Brain microvascular endothelial cell (primary cell): ENCODE measurements at places on chromosomes 12 and 14.

- DNase-seq = no peak
Measured at GRCh38 chr14:68283378-68284123, 464.0 kb downstream of the RAD51B start.

GRCh38 chr14:24613241-24613640, 3.8 kb upstream of the GZMH start:
- DNase-seq = no peak

- DNase-seq = no peak
Measured at GRCh38 chr14:98077176-98077575, 1194.8 kb downstream of the BCL11B start.

- DNase-seq = peak; percentile 8
Measured at GRCh38 chr14:91140672-91141071, 26.8 kb downstream of the DGLUCY start.

GRCh38 chr12:43271659-43272058, 280.3 kb downstream of the ADAMTS20 start:
- no peak for DNase-seq

DNA sequence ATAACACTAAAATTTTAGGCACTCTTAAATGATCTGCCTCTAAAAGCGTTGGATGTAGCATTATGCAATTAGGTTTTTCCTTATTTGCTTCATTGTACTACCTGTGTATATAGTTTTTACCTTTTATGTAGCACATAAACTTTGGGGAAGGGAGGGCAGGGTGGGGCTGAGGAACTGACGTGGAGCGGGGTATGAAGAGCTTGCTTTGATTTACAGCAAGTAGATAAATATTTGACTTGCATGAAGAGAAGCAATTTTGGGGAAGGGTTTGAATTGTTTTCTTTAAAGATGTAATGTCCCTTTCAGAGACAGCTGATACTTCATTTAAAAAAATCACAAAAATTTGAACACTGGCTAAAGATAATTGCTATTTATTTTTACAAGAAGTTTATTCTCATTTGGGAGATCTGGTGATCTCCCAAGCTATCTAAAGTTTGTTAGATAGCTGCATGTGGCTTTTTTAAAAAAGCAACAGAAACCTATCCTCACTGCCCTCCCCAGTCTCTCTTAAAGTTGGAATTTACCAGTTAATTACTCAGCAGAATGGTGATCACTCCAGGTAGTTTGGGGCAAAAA, 4.1 kb downstream of the CDKN1B start:
- DNase-seq = no peak

- DNase-seq = peak; percentile 16
Measured at GRCh38 chr12:52494518-52494917, 1.5 kb upstream of the KRT6A start.

- DNase-seq = no peak
Measured at GRCh38 chr12:14362352-14362751, 3.1 kb upstream of the ATF7IP start.

DNA sequence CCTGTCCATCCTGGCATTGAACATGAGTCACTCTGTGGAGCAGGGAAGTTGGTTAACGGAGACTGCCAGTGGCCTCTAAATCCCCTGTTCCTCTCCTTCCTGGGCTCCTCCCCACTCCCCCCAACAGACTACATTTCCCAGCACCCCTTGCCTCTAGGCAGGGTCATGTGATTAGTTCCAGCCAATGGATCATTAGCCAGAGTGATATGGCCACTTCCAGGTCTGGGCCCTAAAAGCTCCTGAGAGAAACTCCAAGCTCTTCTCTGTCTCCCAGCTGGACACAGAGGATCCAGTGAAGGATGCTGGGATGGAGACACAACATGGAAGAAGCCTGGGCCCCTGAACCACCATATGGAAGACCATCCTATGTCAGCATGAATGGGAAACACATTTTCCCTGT, 54.4 kb upstream of the RFLNA start:
- DNase-seq = peak; percentile 22

DNA sequence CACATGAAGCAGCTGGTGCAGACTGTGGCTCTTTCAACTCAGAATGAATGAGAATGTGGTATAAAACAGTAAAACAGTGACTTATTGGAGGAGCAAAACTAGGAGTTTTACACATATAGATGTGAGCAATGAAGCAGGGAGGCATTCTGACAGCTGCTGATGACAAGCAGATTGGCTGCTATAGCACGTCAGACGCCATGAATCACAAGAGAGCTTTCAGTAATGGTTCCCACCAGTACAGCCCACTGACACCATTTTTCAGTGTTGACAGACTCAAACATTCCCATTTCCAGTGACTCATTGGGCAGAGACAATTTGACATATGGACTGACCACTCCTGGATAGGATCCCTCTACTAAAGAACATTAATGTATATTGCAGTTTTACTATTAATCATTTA, 24.6 kb upstream of the FSCB start:
- DNase-seq = no peak

DNA sequence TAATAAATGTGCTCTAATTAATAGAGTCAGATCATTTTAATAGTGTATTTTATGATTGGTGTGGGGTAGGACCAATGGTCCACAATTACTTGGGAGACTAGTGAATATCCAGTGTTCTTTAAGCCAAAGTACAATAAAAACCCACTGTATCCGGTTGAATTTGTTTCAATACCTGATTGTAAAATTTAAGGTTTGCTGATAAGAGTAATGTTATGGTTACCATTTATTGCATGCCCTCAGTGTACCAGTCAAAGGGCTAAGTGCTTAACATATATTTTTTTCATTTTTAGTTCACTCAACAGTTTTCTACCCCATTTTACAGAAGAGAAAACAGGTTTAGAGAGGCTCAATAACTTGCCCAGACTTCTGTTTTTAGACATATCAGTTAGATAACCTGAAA, 97.9 kb upstream of the ATF1 start:
- no peak for DNase-seq

DNA sequence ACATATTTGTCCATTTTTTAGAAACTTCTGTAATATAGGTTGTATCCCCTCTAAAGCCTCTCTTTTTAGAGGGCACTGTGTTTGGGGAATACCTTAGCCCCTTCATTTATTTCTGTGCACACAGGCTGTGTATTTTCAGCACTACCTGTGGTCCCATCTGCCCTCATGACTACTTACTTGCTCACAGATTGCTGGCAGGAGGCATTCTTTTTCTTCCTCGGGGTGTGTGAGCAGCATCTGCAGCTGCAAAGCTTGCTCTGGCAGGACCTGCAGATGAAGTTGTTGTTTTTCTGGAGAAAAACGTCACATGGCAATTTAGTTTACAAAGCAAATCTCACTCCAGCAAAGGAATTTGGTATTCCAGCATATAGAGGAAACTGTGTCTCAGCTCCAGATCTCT, 24.3 kb downstream of the ANG start:
- no peak for DNase-seq

DNA sequence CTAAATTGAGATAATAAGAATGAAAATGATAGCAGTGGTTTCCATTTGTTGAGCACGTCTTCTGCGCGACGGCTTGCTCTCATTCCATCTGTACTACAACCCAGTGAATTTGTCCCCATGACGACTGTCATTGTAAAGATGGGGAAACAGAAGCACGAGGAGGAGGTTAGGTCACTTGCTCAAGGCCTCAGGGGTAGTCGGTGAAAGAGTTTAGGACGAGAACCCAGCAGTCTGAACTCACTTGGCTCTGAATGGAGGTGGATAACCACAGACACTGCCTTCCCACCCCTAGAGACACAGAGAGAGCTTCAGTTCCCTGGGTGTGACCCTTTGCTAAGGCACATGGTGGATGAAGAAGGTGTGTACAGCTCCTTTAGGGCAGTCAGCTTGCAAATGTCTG, 30.9 kb upstream of the PLEKHG3 start:
- DNase-seq = no peak

DNA sequence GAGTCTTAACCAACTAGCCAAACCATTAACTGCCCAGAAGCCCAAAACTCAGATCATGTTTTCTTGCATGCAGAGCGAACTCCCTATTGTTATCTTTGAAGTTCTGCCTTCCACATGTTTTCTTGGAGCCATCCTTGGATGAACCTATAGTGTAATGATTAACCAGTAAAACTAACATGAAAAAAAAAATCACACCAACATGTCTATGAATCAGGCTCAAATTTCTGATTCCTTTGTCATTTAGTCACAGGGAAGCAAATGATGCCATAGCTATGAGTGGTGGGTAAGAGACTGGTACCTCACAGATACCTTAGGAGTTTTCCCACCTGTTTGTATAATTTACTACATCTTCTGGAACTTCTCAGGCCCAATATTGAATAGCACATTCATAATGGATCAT, 70.7 kb downstream of the PTPRO start:
- DNase-seq = no peak

- DNase-seq = no peak
Measured at GRCh38 chr12:95663525-95663924, 112.2 kb upstream of the USP44 start.

DNA sequence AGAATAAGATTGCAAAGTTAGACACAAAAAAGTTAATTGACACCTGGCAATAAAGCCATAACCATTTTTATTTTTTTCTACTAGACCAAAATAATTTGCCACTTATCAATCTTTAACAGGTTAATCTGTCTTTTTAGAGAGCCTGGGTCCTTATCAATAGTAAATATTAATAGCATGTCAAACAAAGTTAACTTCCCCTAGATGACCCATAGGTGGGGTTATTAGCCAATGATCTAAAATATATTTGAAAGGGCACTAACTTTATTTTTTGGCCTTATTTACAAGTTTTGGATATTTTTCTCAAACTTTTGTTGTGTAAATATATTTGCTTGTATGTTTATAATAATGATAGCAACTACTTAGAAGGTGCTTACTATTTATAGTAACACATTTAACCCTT, 3.9 kb downstream of the ANKRD33 start:
- DNase-seq = no peak

- DNase-seq = no peak
Measured at GRCh38 chr12:43835264-43835655, 621 bp upstream of the TMEM117 start.

DNA sequence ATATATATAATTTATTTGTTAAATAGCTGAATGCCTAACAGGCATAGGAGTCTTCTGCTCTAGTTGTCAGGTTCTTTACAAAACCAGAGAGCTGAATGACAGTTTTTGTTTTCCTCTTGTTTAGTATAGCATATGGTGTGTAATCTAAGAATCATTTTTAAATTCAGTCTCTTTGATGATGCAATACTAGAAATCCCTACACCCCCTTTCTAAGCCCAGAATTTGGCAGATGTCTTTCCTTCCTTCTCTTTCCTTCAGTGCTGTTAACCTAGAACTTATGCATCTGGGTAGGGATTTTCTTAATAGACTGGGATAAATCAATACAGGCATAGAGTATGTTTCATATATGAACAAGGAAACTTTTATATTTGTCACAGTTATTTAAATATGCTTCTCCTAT, 198.1 kb downstream of the KCNH5 start:
- DNase-seq = no peak

DNA sequence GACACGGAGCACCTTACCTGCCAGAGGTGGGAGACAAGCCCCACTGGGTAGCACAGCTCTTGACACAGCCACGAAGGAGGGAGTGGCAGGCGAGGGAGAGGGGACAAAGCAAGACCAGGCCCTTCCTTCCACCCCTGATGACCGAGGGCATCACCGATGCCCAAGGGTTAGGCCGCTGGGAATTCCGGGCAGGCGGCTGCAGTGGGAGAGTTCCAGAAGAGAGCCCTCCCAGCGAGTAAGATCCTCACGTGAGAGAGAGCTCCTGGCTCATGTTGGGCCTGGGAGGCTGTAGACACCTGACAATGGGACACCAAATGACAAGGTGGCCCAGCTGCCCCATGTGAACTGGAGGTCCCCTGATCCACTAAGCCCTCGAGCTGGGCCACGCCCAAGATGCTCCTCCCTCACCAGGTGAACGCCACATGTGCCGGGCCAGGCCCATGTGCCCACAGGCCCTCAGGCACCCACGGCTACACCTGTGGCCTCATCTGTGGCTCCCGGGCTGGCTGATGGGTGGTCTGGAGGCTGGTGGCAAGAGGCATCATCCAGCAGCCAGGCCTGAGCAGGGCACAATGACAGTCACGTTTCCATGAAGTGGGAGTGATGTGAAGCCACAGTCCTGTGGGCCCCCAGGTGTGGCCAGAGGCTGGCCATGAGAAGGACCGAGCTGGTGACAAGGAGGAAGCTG, 32.1 kb upstream of the C14orf180 start:
- DNase-seq = no peak

- no peak for DNase-seq
Measured at GRCh38 chr12:123723765-123724164, 11.6 kb downstream of the ATP6V0A2 start.

DNA sequence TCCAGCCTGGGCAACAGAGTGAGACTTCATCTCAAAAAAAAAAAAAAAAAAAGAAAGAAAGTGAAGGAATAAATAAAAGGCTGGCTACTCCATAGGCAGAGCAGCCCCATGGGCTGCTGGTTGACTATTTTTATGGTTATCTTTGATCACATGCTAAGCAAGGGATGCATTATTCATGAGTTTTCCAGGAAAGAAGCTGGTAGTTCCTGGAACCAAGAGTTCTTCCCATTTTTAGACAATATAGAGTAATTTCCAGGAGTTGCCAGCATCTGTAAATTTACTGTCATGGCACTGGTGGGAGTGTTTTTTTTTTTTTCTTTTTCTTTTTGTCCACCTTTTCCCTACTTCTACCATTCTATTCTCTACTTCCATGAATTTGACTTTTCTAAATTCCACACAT, 24.2 kb downstream of the FGD4 start:
- no peak for DNase-seq

DNA sequence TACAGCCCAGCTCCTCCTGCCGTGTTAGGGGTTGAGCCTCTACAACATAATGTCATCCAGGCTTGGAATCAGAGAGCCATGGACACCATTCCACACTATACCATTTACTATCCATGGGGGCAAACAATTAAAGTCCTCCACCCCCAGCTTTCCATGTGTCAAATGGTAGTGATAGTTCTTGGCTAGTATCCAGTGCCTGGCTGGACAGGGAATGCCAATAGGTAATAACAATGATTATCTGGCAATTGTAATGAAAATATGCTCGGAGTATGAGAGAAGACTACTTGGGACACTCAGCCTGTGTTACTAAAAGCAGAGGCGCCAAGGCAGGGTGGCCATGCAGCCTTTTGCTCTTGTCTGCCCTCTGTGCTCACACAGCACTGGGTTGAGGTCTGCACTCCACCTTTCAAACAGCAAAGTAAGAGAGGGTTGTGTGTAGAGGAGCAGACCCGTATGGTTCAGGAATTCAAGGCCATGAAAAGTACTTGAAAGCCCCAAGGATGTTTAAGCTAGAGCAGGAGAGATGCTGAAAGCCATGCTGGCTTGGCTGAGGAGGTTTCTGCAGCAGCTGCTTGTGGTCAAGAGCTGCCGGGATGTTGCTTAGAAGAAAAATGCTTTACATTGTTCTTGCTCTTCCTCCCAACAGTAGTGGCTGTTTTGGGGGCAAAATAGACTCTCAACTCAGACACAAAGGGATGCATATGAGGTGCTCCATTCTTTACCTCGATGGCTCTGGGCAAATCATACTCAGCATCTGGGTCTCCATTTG, 10.6 kb downstream of the SERPINA3 start:
- no peak for DNase-seq

DNA sequence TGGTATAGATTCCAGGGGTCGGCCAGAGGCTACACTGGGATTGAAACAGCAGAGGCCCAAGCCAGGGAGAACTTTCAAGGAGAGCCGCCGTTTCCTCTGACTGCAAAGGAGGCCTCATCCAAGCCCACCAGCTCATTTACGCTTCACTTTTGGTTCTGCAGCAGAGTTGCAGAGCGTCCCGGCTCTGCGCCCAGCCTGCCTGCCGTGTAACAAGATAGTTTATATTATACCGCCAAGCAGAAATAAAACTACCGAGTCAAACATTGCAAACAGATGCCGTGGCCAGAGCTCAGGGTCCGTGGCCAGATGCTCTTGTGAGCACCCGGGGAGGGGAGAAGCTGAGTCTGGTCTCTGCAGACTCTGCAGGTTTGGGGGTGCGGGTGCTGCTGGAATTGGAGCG, 60.7 kb upstream of the TBX3 start:
- no peak for DNase-seq
